ENCODE measurements at places on chromosomes 13 and 19.

GRCh38 chr19:18221815-18222725 lies 4.2 kb downstream of the PDE4C start:
- no peak for DNase-seq

- DNase-seq = no peak
Observed at GRCh38 chr13:28981530-28981929, 161.4 kb downstream of the MTUS2 start.

DNA sequence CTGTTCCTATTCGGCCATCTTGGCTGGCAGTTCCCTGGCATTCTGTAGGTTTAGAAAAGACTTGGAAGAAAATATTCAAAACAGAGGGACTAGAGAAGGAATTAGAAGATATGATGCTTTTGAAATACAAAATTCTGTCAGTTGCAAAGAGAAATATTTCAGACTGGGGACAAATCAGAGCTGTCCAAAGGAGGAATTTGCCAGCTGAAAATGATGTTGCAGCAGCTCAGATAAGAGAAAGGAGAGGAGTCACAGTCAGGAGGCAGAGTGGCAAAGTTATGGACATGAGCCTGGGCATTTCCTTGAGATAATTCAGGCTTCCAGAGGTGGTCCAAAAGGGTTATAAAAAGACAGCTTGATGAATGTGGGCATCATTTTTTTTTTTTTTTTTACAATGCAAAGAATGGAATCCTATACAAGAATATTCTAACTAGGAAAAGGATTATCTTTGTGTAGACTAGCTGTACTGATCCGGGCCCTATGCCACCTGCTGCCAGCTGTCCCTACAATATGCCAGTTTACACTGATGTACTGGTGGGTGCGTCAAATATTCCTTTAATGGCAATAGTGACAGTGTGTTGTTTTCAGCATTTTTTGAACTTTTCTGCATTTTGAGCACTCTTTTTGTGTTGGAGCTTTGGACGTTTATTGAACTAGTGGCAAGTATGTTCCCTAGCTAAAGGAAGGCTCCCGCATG lies 31.8 kb upstream of the CBY2 start:
- DNase-seq = no peak

- DNase-seq = no peak
Observed at GRCh38 chr19:8544168-8544567, 30.2 kb upstream of the ZNF414 start.

- no peak for DNase-seq
Observed at GRCh38 chr13:103839460-103839859, 773.2 kb upstream of the SLC10A2 start.

GRCh38 chr19:35143818-35144217 lies 763 bp downstream of the FXYD7 start:
- DNase-seq = no peak

DNA sequence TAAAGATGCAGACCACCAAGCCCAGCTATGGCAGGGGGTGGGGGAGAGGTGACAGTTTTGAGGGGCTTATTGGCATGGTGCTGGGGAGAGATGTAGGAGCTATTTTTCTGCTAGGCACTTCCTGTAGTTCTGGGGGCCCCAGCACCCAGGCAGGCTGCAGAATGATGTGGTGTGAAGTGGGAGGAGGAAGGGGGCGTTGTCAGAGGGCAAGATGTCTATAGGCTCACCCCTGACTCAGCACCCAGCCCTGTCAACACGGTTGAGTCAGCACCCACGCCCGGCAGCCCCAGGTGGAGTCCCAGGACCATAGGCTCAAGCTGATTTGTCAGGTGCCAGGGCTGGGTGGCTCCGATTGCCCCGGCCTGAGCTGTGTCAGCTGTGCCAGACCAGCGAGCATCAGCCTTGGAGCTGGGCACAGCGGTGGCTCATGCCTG lies 5.8 kb downstream of the KLF2 start:
- DNase-seq = peak; percentile 93

DNA sequence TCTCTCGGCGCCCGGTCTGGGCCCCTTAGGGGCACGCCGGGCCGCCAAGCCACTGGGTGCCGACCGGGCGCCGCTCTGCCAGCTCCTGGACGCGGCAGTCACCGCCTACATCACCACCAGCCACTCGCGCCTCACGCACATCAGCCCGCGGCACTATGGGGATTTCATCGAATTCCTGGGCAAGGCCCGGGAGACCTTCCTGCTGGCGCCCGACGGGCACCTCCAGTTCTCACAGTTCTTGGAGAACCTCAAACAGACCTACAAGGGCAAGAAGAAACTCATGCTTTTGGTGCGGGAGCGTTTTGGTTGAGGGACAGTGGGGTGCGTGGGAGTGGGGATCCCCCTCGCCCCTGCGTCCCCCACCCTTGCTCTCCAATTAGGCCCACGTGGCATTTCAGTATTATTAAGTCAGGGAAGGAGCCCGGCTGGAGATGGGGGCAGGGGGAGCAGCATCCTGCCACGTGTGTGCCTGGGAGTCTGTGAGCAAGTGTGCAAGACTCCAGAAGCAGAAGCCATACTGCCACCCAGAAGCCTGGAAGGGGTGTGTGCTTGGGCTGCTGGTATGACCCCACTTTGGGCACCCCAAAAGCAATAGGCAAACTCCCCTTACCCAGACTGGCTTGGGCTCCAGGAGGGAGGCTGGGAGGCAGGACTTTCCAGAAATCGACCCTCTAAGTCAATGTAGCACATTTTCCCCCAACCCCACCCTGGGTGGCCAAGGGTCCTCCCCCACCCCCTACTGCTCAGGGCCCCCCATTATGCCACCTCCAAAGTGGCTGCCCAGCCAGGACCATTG lies 35.7 kb downstream of the ZSWIM4 start:
- DNase-seq = no peak

GRCh38 chr19:40743926-40744325 lies 6.4 kb downstream of the ACTMAP start:
- no peak for DNase-seq

DNA sequence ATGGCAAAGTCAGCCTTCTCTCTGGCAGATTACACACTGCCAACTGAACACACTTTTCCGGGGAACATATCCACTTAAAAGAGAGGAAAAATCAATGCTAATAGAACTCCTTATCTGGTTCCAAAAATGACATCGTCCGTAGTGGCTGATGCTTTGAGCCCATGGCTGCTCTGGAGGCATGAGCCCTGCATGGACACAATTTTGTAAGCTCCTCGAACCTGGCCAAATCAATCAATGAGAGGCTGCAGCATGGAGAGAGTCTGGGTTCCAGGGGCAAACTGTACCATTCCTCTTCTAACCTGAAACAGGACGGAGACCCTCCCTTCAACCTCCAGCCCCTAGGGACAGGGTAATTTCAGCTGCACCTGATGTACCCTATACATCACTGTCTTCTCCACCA lies 21.0 kb upstream of the TSHZ3 start:
- DNase-seq = no peak

GRCh38 chr19:13762635-13763235 lies 1.6 kb upstream of the MRI1 start:
- no peak for DNase-seq

DNA sequence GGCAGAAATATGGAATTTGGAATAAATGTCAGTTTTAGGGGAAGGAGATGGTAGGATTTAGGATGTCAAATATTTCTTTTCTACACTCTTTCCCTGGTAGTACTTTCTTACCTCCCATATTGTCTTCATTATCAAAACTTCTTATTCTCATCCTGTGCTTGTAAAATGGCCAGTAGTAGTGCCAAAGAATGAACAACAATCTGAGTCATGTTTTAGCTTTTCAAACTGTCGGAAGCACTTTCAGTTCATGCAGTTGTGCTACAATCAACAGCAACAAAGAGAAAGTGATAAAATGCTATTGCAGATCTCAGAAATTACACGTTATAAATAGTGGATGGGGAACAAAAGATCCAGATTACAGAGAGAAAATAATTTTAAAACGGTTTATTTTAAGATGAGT lies 193.7 kb upstream of the RXFP2 start:
- no peak for DNase-seq

- peak; percentile 53 for DNase-seq
Observed at GRCh38 chr19:33819880-33820781, 23.5 kb downstream of the KCTD15 start.
